ENCODE measurements at places on chromosomes 2 and 18.

DNA sequence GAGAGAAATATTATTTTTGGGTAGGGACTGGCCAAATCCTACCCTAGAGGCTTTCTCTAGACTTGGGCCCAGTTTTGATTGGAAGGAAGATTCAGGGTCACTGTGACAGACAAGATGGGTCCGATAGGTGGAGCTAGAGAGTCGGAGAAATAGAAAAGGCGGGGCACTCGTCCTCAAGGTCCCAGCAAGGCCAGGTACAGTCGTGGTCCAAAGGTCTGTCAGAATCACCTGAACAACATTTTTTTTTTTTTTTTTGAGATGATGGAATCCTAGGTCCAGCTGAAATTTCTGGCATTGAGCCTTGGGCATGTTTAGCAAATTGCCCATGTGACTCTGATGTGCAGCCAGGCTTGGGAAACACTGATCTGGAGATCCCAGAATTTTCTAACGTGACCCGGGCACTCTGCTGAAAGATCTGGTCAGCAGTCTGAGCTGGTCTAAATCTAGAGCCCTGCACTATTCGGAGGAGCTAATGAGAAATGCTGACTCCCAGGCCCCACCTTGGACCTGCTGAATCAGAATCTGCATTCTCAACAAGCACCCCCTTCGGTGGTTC, 23.0 kb upstream of the NTSR2 start:
- peak; percentile 72 for DNase-seq

- no peak for DNase-seq
Measured at GRCh38 chr2:64014628-64015027, 4.6 kb downstream of the VPS54 start.

DNA sequence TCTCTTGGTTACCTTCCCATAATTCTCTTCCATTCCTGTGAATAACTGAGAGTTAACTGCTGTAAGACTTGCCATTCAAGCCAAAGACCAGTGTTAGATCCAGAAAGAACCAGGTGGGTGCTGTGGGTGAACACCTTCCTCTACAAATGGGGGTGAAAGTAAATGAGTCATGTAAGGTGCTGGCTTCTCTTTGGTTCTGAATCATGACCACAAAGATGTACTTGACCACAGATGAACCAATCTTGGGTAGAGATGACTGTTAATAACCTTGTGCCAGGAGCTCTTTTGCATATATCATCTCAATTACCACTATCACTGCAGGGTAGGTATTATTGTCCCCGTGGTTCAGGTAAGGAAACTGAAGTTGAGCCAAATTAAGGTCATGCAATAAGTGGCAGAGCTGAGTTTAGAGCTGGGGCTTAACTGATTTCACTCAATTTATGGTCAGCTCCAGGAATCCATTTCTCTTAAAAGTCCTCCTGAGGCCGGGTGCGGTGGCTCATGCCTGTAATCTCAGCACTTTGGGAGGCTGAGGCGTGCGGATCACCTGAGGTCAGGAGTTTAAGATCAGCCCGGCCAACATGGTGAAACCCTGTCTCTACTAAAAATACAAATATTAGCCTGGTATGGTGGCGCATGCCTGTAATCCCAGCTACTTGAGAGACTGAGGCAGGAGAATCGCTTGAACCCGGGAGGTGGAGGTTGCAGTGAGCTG, 244.9 kb upstream of the CXCR4 start:
- DNase-seq: no peak

- DNase-seq: no peak
Measured at GRCh38 chr2:193272011-193272410, 1077.3 kb upstream of the TMEFF2 start.

DNA sequence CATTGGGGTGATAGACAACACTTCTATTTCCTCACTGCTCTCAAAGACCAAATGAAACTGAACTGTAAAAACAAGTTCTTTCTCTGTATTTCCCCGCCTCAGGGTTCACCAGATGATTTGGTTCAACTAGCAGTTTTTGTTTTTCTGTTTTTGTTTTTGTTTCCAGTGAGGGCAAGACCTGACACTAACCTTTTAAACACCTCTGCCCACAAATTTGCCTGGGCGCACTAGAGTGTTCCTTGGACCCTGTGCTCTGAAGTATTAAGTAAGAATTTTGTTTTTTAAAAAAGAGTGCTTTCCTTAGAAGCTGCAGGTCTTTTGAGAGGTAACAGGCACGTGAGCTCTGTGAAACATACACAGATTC, 92.9 kb downstream of the DYSF start:
- DNase-seq: no peak

GRCh38 chr2:120403261-120403660, 57.3 kb downstream of the INHBB start:
- DNase-seq: no peak

- no peak for DNase-seq
Measured at GRCh38 chr2:120787822-120788700, 52.4 kb downstream of the GLI2 start.

DNA sequence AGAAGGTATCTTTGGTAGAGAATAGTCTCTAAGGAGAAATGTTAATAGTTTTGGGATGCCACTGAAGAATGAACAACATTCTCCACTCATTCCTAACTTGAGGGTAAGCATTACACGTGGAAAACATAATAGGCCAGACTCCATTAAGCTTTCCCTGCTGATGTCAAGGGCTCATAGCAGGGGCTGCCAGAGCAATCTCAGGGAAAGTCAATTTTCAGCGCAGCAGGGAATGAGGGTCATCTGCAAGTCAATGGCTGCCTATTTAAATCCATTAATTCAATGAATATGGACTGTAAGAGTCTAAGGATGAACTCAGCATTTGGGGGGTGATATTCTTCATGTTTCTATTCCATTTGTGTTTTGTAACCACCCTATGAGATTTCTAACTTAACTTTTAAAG, 144.2 kb upstream of the ARL4C start:
- no peak for DNase-seq

GRCh38 chr2:224924631-224925030, 117.6 kb downstream of the DOCK10 start:
- no peak for DNase-seq

DNA sequence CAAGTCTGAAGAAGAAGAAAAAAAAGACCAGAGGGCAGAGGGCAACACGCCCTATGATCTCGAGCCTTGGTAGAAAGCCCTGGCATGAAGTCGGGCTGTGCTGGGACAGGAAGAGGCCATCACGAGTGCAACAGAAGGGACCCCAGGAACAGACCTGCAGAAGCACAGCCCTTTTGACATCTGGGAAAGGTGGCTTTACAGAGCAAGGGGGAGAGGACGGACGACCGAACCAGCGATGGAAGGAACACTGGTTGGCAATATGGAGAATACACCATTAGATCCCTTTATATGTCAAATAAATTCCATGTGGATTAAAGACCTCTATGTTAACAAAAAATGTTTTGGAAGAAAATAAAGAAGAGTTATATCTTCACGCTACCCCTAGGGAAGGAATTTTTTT, 10.7 kb downstream of the KIF1A start:
- DNase-seq: no peak

DNA sequence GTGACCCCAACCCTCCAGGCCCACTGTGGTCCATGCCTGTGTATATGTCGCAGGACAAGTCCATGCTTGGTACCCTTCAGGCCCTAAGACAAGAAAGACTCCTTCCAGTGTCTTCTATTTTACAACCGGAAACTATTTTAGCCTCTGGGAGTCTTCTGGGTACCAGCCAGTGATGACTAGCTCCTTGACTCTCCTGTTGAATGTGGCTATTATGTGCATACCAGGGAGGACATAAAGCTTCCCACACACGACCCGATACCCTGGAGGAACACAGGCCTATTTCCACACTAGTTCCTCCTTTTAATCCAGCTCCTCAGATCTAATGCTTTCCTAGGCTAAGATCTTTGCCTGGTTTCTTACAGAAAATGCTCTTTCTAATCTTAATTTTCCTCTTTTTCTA, 178.1 kb downstream of the NCKAP5 start:
- DNase-seq: no peak

DNA sequence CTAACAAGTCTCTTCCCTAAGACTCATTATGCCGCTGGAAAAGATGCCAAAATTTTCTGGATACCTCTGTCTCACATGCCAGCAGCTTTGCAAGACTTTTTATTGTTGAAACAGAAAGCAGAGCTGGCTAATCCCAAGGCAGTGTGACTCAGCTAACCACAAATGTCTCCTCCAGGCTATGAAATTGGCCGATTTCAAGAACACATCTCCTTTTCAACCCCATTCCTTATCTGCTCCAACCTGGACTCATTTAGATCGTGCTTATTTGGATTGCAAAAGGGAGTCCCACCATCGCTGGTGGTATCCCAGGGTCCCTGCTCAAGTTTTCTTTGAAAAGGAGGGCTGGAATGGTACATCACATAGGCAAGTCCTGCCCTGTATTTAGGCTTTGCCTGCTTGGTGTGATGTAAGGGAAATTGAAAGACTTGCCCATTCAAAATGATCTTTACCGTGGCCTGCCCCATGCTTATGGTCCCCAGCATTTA, 26.3 kb downstream of the DHRS9 start:
- peak; percentile 94 for DNase-seq

GRCh38 chr2:30500699-30501098, 53.7 kb downstream of the LCLAT1 start:
- no peak for DNase-seq

GRCh38 chr2:159267921-159268320, 18.6 kb downstream of the WDSUB1 start:
- no peak for DNase-seq

DNA sequence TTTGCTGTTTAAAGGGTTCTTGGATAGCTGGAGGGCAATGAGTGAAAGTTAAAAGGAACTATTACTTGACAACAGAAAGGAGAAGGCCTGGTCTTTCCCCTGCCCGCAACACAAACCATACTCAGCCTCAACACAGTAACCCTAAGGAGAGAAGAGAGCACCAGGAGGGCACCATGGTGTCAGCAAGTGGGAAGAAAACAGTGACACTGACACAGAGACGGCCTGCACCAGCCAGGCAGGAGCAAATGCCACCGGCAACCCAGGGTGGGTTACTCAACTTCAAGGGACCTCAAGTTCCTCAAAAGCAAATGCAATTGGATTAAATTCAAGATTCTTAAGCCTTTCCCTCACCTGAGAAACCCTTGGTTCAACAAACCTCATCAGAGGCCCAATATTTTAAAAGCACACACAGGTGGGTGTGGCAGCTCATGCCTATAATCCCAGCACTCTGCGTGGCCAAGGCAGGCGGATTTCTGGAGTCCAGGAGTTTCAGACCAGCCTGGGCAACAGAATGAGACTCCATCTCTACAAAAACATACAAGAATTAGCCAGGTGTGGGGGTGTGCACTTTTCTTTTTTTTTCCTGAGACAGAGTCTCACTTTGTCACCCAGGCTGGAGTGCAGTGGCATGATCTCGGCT, 52.3 kb downstream of the TFCP2L1 start:
- no peak for DNase-seq

DNA sequence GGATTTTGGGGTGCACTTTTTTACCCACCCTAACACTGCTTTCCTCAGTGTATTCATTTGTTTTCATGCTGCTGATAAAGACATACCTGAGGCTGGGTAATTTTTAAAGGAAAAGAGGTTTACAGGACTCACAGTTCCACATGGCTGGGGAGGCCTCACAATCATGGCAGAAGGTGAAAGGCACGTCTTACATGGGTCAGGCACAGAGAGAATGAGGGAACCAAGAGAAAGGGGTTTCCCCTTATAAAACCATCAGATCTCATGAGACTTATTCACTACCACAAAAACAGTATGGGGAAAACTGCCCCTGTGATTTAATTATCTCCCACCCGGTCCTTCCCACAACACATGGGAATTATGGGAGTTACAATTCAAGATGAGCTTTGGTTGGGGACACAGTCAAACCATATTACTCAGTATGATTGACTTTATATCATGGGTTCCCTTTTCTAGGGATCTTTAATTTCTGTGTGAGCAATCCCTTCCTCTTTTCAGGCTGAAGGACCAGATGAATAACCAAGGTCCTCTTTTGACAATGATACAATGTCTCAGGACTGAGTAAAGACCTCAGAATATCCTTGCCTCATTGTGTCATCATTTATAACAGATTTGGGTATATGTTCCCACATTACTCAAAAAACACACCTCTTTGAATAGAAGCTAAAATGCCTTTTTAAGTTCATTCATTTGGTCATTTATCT, 100.1 kb upstream of the TRIB2 start:
- no peak for DNase-seq

GRCh38 chr18:6731222-6731596, 1.7 kb downstream of the ARHGAP28 start:
- DNase-seq: peak; percentile 78

DNA sequence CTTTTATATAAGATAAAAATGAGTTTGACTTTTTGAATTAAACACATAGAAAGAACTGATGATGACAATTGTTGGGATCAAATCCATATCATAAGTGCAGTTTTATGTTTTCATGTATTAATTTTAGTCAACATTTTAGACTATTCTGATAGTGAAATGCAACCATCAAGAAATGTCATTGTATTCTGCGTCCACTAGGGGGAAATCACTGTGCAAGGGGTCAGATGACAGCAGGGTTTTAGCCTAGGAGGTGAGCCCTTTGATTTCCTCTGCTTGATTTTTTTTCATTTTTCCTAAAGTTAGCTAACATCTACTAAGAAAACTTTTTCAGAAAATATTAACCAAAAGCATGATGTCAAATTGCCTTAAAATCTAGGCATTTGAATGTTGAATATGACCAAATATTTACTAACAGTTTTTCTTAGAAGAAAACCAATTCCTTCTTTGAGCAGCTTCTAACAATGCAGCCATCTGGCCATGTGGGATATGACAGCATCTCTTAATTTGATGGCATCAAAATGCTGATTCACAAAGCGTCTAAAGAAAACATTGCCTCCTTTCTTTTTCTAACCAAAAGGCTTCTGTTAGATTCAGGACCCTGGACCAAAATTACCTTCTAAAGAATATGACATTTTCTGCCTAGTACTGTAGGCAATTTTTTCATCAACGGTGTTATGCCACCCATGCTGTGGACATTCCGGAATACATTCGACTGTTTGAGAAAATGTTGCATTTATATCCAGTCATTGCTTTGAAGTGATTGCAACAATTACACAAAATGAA, 141.5 kb downstream of the SPHKAP start:
- DNase-seq: peak; percentile 38

GRCh38 chr2:152813351-152813750, 94.9 kb downstream of the ARL6IP6 start:
- no peak for DNase-seq

DNA sequence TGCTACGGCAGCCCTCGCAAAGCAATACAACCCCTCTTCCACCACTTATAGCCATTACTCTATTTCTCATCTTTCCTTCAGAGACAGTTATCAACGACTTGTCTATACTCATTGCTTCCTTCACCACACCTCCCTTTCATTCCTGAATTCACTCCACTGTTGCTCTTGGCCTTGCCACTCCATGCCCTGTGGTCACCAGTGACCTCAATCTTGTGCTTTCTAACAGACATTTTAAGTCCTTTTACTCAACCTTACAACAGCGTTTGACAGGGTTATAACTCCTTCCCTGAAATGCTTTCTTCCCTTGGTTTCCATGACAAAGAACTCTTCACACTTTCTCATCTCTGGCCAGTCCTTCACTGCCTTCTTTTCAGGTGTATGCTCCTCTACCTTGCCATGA, 90.6 kb upstream of the CCDC141 start:
- no peak for DNase-seq

GRCh38 chr2:85452237-85452636, 33.7 kb downstream of the SH2D6 start:
- no peak for DNase-seq

GRCh38 chr2:95052804-95053479, 27.4 kb downstream of the MAL start:
- no peak for DNase-seq
